ENCODE measurements at places on chromosomes 1 and 21.

DNA sequence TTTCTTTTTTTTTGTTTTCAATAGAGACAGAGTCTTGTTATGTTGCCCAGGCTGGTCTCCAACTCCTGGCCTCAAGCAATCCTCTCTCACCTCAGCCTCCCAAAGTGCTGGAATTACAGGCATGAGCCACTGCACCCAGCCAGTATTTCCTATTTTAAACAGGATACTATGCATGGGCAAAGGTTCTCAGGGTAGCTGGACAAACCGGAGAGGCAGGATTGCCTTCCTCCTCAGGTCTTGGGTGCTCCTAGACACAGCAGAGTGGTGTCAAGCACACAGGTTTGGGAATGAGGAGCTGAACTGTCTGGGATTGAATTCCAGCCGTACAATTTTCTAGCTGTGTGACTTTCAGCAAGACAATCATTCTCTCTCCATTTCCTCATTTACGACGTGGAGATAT lies 22.9 kb upstream of the HNRNPU start:
- no peak for DNase-seq

- no peak for DNase-seq
These were observed 91.4 kb downstream of the MACF1 start for GRCh38 chr1:39295901-39296300.

GRCh38 chr1:201254625-201255478 lies 28.5 kb upstream of the PKP1 start:
- no peak for DNase-seq

GRCh38 chr1:211476200-211476849 lies 15.6 kb downstream of the RD3 start:
- peak; percentile 24 for DNase-seq

GRCh38 chr1:27961646-27962221 lies 2.0 kb downstream of the XKR8 start:
- DNase-seq: no peak

- no peak for DNase-seq
These were observed 27.7 kb upstream of the PLEKHM2 start for GRCh38 chr1:15656464-15656863.

Measured in NCI-H748 treated with DMSO at 0.1 percent for 48 hours (cell line).